ENCODE measurements at places on chromosomes 4 and X. TPM values are rescaled to one million over a fixed set of nuclear protein-coding genes. Genes with fewer than 3 reads are reported as not detected.

CCDC160 gene
- not detected for total RNA-seq

FAAH2 gene
- total RNA-seq, result 17.3 TPM

TREX2 gene
- total RNA-seq, result 3.1 TPM

SCD5 gene
- total RNA-seq, result 5.0 TPM

GRCh38 chrX:56343219-56343618, 111.1 kb downstream of the KLF8 start:
- no peak for DNase-seq
- H3K36me3 ChIP-seq, result no peaks in the 10 kb centered on the region
- no peak overlapping the region for H3K27ac ChIP-seq
- no peaks in the 10 kb centered on the region for H3K27me3 ChIP-seq

DNA sequence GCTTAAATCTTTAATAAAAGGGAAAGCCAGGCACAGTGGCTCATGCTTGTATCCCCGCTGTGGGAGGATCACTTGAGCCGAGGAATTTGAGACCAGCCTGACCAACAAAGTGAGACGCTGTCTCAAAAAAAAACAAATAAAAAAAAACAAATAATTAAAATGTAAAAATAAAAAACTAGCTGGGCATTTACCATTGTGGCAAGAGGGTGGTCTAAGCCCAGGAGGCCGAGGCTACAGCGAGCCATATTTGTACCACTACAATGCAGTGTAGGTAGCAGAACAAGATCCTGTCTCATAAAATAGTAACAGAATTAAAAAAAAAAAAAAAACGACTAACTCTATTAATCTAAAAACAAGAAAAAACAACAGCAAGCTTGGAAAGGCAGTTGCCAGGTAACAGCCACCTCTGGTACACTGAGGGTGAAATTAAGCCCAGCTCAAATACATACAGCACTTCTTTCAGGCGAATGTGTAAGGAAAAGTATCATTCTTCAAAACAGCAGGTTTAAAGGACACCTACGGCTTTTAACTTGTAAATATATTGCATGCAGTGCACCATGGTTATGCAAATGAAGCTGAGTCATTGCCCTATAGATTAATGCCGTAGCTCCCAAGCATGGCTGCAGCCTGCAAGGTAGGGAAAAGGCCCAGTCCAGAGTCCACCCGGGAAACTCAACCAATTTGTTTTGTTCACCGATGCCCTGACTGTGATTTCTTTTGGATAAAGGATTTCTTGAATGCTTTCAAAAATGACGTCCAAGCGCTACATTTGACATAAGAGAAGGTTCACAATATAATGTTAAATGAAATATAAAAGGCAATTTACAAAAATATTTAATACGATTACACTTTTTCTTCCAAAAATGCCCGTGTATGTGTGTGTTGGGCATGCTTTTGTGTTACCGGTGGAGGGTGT, 14.5 kb upstream of the TXLNG start:
- peak; percentile 52 for DNase-seq
- peak overlapping the region; percentile 66 for H3K27ac ChIP-seq
- no peaks in the 10 kb centered on the region for H3K27me3 ChIP-seq
- no peak overlapping the region for H3K4me3 ChIP-seq

- DNase-seq, result no peak
- H3K36me3 ChIP-seq, result no peaks in the 10 kb centered on the region
- H3K27ac ChIP-seq, result no peak overlapping the region
- no peak overlapping the region for H3K4me3 ChIP-seq
- no peaks in the 10 kb centered on the region for H3K4me1 ChIP-seq
Measured at GRCh38 chr4:111630705-111631104, 514.5 kb upstream of the FAM241A start.

DNA sequence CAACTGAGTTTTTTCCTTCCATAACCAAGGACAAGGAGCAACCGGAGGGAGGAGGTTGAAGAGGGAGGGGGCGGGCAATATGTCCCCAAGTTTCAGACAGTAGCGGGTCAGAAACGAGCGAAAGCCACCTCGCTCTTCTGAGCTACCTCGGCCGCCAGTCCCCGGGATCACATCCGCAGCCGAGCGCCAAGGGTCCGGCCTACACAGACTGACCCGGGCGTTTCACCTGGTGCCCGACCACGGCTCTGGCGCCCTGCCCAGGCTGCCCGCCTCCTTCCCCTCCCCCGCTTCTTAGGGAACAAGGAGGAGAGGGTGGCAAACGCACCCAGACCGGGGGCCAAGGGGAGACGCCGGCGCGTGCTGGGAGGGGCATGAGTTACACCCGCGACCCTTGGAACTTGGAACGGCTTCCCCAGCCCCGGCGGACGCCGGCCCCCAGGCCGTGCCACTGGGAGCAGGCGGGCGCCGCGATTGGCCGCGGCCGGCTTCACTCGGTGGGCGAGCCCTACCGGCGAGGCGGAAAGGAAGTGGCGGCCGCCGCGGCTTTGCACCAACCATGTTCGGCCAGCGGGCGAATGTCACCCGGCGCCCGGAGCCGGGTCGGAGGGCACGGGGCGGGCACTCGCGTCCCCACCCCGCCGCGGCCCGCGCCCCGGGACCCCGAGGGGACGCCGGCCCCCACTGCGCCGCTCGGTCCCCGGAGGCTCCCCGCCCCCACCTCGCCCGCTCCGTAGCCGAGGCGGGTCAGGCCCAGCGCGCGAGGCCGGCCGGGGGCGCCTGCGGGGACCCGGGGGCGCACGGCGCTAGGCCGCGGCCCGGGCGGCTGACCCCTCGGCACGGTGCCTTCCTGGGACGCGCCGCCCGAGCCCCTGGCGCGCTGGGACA, 1.5 kb downstream of the IRF2 start:
- H3K27me3 ChIP-seq, result no peaks in the 10 kb centered on the region
- peaks cover 3% of the 10 kb centered on the region for H3K4me1 ChIP-seq

DNA sequence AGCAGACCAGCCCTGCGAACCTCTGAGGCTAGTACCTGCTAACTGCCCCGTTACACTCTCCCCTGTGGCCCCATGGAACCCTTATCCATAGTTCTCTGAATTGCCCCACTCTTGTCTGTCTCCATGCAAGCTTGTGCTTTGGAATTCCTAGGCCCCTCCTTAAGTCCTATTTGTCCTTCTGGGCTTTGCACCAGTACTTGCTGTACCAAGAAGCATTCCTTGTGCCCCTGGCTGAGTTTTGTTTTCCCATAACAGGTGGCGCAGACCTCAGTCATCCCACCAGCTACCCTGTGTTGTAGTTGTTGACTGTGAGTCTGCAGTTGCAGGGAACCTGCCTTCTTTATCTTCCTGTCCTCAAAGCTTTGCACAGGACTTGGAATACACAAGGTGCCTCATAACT, 147.9 kb downstream of the AMMECR1 start:
- no peak overlapping the region for H3K4me3 ChIP-seq
- no peak overlapping the region for H3K27ac ChIP-seq
- no peak for DNase-seq
- H3K36me3 ChIP-seq, result no peaks in the 10 kb centered on the region
- H3K27me3 ChIP-seq, result no peaks in the 10 kb centered on the region
- H3K4me1 ChIP-seq, result no peaks in the 10 kb centered on the region

DNA sequence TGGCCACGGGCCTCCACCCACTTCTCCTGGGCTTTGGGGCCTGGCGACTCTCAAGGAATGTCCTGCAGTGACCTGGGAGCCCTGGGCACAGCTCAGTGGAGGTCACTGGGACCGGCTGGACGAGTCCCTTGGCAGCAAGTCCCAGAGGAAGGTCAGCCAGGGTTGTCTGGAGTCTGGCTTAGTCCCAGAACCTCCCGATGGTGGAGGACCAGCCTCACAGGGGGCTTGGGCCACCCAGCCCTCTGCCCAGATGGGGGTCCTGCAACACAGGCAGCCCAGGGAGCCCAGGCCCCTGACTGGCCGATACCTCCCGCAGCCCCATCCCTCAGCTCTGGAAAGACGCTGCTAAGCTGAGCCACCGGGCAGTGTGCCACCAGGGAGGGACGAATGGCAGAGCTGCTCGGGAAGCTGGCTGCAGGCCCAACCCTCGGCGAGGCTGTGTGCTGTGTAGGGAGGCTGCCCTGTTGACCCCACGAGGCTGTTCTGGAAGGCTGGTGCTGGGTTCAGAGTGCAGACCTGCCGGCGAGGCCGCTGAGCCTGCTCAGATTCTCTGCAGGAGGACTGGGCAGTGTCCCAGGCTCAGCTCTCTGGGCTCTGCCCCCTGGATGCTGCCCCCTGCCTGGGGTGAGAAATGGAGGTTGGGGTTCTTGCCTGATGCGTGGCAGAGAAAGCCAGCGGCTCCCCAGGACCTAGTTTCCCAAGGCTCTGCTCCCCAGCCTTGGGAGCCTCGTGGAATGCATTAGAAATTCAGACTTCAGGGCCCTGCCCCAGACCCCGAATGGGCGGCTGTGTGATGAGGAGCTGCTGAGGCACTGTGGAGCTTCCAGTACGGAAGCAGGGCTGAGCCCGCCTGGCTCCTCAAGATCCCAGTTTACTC, 61.7 kb downstream of the ADRA2C start:
- H3K27ac ChIP-seq, result no peak overlapping the region
- peak; percentile 81 for DNase-seq
- H3K4me1 ChIP-seq, result no peaks in the 10 kb centered on the region
- H3K27me3 ChIP-seq, result no peaks in the 10 kb centered on the region
- H3K4me3 ChIP-seq, result no peak overlapping the region
- no peaks in the 10 kb centered on the region for H3K36me3 ChIP-seq

All from Peyer's patch (tissue), 4 donors.